Osteoblast (primary cell): ENCODE measurements at places on chromosomes 3 and 15. TPM values are rescaled to one million over a fixed set of nuclear protein-coding genes. Genes with fewer than 3 reads are reported as not detected.

Gene C3orf18
- 17.7 and 18.8 TPM in 2 replicates for total RNA-seq

Gene RCN2
- total RNA-seq = 50.3 and 54.8 TPM in 2 replicates

Gene DENND4A
- 30.4 and 32.7 TPM in 2 replicates for total RNA-seq

Gene P3H2
- 8.3 and 13.4 TPM in 2 replicates for total RNA-seq

Gene FOXB1
- total RNA-seq = not detected in 2 replicates

Gene LRRIQ4
- total RNA-seq = under 0.01 and 0.29 TPM in 2 replicates

Gene TOPAZ1
- total RNA-seq = not detected in 2 replicates

Gene IL5RA
- not detected in 2 replicates for total RNA-seq

Gene AGBL1
- total RNA-seq = not detected in 2 replicates

Gene PLA2G4D
- total RNA-seq = not detected in 2 replicates

Gene OR5H15
- not detected in 2 replicates for total RNA-seq

Gene SNRK
- 23.3 and 26.1 TPM in 2 replicates for total RNA-seq

Gene CTDSPL
- total RNA-seq = 34.7 and 44.5 TPM in 2 replicates

Gene CD86
- 0.29 TPM in 1 of 2 replicates, not detected in the other for total RNA-seq

Gene ZNF710
- 10.3 and 10.9 TPM in 2 replicates for total RNA-seq

Gene CAMKV
- not detected in 2 replicates for total RNA-seq

Gene NME9
- not detected in 2 replicates for total RNA-seq

Gene GABRG3
- total RNA-seq = not detected in 2 replicates

Gene TMEM44
- total RNA-seq = 18.8 and 20.3 TPM in 2 replicates

Gene KBTBD13
- total RNA-seq = not detected in 2 replicates

Gene RGMA
- 2.5 and 3.2 TPM in 2 replicates for total RNA-seq

Gene GREM1
- total RNA-seq = 457 and 499 TPM in 2 replicates

Gene PAK2
- total RNA-seq = 36.6 and 37.4 TPM in 2 replicates

Gene STRC
- under 0.01 TPM in 2 replicates for total RNA-seq
